ENCODE measurements at places on chromosomes 1 and 21. TPM values are rescaled to one million over a fixed set of nuclear protein-coding genes. Genes with fewer than 3 reads are reported as not detected.

DNA sequence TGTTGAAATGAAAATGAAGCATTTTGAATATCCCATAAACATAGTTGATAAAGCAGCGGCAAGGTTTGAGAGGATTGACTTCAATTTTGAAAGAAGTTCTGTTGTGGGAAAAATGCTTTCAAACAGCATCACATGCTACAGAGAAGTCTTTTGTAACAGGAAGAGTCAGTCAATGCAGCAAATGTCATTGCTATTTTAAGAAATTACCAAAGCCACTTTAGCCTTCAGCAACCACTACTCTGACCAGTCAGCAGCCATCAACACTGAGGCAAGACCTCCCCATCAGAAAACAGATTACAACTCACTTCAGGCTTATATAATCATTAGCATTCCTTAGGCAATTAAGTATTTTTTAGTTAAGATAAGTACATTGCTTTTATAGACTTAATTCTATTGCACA is 33.8 kb upstream of the FCRL3 start:
- DNase-seq: no peak

DNA sequence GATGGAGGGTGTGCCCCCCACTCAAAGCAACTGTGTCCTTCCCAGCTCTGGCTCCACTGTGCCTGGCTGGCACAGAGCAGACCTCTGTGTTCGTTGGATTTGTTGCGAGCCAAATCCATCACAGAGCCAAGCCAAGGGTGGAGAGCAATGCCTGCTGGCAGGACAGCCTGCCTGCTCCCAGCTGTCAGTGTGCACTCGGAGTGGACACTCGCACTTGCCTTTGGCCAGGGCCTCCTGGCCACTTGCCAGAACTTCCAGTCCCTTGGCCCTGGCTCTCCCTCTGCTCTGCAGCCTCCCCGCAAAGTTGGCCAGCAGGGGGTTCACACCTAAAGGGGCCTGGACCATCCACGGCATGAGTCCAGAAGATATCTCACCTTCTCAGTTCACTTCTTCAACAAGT is 16.4 kb downstream of the HEYL start:
- no peak for DNase-seq

Gene C1orf141
- not detected for total RNA-seq

DNA sequence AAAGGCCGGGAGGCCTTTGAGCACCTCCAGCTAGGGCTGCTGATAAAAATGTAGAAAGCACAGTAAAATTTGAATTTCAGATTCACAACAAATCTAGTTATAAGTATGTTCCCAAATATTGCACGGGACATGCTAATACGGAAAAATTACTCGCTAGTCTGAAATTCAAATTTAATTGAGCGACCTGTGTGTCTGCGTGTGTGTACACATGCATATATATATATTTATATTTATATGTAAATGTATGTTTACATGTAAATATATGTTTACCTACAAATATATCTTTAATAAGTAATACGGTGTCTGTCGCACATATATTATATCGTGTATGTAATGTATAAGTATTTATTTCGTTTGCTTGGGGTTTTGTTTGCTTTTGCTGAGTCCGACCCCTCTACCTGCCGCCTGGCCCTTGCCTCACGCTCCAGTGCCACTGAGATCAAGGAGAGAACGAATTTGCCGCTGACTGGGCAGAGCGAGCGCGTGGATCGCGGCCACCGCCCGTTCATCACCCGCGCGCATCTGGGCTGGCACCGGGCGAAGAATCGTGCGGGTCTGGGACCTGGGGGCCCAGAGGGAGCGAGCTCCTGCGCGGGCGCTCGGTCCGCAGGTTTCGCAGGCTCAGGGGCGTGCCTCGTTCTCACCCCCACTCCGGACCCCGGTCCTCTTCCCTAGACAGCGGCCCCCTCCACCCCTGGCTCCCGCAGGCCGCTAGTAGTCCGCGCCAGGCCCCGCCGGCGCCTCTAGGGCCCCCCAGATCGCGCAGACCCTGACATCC is 534 bp upstream of the WRAP73 start:
- DNase-seq: no peak

Gene UQCRHL
- total RNA-seq: 1.4 TPM

Gene EMC1
- total RNA-seq: 28.8 TPM

DNA sequence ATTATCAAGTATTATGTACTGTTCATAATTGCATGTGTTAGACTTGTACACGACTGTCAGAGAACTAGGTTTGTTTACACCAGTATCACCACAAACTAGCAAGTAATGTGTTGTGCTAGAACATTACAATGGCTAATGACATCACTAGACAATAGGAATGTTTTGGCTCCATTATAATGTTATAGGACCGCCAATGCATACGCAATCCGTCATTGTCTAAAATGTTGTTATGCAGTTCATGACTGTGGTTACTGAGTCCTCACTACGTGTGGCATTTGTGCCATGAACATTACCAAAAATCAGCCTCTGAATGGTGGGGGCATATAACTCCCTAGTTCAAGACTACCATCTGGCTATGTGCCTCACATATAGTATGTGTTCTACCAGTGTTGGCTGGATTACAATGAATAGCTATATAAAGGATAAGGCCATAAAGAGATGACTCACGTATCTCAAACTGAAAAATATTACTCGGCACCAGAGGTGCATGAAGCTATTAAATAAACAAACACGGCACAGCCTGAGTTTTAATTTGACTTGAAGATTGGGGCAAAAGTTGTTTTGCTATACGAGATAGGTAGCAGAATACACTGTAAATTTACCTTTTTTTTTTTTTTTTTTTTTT is 89.1 kb upstream of the COL24A1 start:
- no peak for DNase-seq
